Mucosa of descending colon (tissue), 3 donors: ENCODE measurements at places on chromosomes 7 and 10. TPM values are rescaled to one million over a fixed set of nuclear protein-coding genes. Genes with fewer than 3 reads are reported as not detected.
A peak's percentile ranks its signal among the peaks of the same experiment; 100 is the strongest.

AOAH gene
- 15.7 TPM for total RNA-seq

ATRNL1 gene
- 61.7 TPM for total RNA-seq

ADIRF gene
- total RNA-seq: 90.6 TPM

FFAR4 gene
- total RNA-seq: 36.3 TPM

CLCN1 gene
- not detected for total RNA-seq

ZPBP gene
- total RNA-seq: not detected

PGAM1 gene
- total RNA-seq: 244 TPM

TMEM248 gene
- 130 TPM for total RNA-seq

NPY gene
- total RNA-seq: 0.55 TPM

CAMK1D gene
- total RNA-seq: 48.5 TPM

EPHB6 gene
- total RNA-seq: 1.2 TPM

ADCYAP1R1 gene
- total RNA-seq: 0.26 TPM

ATP6V0A4 gene
- not detected for total RNA-seq

TET1 gene
- total RNA-seq: 1.1 TPM

CYP2E1 gene
- total RNA-seq: 0.90 TPM

OR2A42 gene
- total RNA-seq: 0.32 TPM

PLXNA4 gene
- total RNA-seq: 0.78 TPM

IDI2 gene
- not detected for total RNA-seq

STOX1 gene
- 2.9 TPM for total RNA-seq

- DNase-seq: no peak
These were observed 671.0 kb upstream of the FZD8 start for GRCh38 chr10:36313142-36313541.

GRCh38 chr10:113661332-113661731, 2.5 kb downstream of the NRAP start:
- no peak for DNase-seq

GRCh38 chr10:78924319-78925003, 144.3 kb upstream of the ZMIZ1 start:
- DNase-seq: no peak

DNA sequence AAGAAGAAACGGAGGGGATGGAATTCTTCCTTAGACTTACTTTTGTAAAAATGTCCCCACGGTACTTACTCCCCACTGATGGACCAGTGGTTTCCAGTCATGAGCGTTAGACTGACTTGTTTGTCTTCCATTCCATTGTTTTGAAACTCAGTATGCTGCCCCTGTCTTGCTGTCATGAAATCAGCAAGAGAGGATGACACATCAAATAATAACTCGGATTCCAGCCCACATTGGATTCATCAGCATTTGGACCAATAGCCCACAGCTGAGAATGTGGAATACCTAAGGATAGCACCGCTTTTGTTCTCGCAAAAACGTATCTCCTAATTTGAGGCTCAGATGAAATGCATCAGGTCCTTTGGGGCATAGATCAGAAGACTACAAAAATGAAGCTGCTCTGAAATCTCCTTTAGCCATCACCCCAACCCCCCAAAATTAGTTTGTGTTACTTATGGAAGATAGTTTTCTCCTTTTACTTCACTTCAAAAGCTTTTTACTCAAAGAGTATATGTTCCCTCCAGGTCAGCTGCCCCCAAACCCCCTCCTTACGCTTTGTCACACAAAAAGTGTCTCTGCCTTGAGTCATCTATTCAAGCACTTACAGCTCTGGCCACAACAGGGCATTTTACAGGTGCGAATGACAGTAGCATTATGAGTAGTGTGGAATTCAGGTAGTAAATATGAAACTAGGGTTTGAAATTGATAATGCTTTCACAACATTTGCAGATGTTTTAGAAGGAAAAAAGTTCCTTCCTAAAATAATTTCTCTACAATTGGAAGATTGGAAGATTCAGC, 158.7 kb upstream of the LANCL2 start:
- DNase-seq: no peak

GRCh38 chr7:103919272-103919868, 70.1 kb downstream of the RELN start:
- DNase-seq: no peak

GRCh38 chr10:23408330-23408976, 30.4 kb upstream of the OTUD1 start:
- DNase-seq: no peak

GRCh38 chr7:149689291-149689721, 84.1 kb downstream of the ZNF467 start:
- no peak for DNase-seq

GRCh38 chr7:148662646-148663045, 36.1 kb upstream of the CUL1 start:
- no peak for DNase-seq

DNA sequence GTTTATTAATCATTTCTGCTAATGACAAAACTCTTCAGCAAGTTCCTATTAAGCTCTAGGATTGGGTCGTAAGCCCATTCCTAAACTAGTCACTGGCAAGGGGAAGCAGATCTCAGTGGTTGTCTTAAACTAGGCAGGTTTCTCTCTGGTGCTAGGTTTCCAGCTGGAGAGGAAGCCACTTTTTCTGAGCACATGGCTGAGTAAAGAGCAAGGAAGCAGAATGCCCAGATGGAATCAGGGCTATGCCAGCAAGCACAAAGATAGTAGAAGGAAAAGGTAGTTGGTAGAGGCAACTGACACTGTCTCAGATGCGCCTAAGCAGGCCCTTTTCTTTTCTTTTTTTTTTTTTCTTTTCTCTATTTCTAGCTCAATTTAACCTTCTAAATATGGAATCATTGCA, 224.9 kb downstream of the EXOC4 start:
- no peak for DNase-seq

DNA sequence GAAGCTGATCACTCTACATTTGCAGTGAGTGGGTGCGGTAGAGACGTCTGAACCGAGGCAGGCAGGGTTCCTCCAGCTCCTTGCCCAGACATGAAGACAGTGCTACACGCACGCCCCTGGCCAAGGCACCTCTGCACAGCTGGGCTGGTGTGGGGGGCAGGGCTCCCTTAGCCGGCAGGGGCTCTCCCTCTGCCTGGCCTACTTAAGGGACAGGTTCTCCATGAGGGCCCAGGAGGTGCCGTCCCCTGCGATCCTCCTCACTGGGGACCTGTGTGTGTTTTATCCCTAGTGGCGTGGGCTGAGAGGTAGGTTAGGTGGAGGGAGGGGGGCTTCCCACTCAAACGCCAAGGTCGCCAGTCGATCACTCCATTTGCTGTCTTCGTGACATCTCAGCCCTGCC, 35.3 kb downstream of the IL15RA start:
- DNase-seq: no peak

DNA sequence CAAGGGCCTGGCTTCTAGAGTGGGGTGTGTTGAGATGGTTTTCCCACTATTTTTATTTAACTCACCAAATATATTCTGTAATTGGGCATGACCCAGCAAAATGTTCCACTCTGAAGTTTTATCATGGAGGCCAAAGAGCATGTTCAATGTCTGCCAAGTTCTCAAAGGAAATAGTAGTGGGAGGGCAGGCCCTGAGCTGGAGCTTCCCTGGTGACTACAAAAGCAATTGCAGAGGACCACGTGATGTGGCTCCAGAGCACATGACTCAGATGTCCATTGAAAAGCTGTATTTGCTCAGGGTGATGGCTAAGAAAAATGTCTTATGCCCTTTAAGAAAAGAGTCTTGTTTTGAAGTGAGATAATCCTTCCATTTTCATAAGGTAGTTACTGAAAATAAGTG, 1024.8 kb downstream of the LRMDA start:
- no peak for DNase-seq

- no peak for DNase-seq
These were observed 84.5 kb downstream of the RTKN2 start for GRCh38 chr10:62183857-62184795.

GRCh38 chr7:118140468-118140867, 43.5 kb upstream of the LSM8 start:
- no peak for DNase-seq

DNA sequence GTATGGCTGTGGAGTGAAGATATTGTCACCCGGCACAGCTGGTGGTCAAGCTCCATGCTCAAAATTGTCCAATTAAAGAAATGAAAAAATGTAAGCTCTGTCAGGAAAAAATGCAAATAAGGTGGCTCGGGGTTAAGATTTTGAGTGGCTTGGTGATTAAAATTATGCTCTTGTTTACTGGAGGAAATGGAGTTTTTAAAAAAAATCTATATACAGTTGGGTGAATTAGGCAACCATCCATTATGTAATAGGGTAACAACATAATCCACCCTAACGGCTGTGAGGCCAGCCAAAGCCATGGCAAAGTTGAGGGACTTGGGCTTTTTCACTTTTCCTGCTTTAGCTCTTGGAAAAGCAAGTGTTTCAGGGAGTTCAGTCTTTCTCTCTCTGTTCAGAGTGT, 260.8 kb upstream of the HABP2 start:
- no peak for DNase-seq

GRCh38 chr7:39187130-39187529, 209.4 kb downstream of the POU6F2 start:
- no peak for DNase-seq

GRCh38 chr7:48168159-48168558, 3.1 kb upstream of the ABCA13 start:
- DNase-seq: no peak

DNA sequence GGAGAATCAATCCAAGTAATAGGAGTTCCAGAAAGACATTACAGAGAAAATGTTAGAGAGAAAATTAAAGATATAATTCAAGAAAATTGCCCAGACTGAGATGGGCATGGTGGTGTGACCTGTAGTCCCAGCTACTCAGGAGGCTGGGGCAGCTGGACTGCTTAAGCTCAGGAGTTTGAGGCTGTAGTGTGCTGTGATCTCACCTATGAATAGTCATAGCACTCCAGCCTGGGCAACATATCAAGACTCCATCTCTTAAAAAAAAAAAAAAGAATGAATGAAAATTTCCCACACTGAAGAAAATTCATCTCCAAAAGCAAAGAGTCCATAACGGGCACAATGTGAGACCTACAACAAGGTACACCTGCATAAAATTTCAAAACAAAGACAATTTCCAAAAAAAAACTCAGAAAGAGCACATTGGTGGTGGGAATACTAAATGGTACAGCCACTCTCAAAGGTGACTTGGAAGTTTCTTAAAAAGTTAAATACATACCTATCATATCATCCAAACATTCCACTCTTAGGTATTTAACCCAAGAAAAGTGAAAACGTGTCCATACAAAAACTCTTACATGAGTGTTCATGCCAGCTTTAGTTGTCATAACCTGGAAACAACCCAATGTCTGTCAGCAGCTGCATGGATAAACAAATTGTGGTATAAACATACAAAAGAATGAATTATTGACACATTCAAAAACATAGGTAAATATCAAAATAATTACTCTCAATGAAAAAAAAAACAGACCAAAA, 6.9 kb upstream of the RGS10 start:
- DNase-seq: no peak

GRCh38 chr7:27096768-27097514, 1.1 kb upstream of the HOXA1 start:
- peak; percentile 69 for DNase-seq

DNA sequence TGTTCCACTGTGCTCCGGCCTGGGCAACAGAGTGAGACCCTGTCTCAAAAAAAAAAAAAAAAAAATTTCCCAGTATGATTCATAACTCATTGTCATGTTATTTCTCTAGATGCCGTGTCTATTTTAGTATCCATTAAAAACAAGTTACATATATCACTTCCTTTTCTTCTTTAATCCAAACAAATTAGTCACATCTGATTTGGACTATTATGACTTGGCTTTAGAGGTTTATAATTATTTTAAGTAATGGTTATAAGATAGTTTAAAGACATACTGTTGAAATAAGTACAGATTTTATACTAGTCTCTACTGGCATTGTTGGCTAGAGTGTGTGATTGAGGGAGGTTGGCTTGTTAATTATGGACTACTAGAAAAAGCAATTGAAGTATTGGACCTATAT, 53.3 kb downstream of the ZMYND11 start:
- no peak for DNase-seq

GRCh38 chr10:73503037-73503436, 7.2 kb upstream of the PPP3CB start:
- no peak for DNase-seq

DNA sequence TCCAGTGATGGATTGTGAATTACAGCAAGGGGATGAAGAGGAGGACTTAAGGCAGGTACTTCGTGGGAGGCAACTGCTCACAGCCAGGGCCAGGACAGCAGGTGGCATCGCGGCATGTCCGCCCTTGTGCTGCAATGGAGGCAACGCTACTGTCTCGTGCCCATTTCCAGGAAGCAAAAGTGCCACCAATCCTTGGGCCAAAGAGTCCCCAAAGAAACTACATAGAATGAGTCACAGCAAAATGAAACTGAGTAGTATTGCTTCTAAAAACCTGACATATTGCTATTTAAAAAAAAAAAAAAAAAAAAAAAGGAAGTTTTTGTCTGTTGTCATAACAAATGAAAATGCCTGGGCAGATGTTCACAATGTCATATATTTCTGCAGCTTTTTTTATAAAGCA, 46.6 kb downstream of the RSU1 start:
- DNase-seq: no peak

DNA sequence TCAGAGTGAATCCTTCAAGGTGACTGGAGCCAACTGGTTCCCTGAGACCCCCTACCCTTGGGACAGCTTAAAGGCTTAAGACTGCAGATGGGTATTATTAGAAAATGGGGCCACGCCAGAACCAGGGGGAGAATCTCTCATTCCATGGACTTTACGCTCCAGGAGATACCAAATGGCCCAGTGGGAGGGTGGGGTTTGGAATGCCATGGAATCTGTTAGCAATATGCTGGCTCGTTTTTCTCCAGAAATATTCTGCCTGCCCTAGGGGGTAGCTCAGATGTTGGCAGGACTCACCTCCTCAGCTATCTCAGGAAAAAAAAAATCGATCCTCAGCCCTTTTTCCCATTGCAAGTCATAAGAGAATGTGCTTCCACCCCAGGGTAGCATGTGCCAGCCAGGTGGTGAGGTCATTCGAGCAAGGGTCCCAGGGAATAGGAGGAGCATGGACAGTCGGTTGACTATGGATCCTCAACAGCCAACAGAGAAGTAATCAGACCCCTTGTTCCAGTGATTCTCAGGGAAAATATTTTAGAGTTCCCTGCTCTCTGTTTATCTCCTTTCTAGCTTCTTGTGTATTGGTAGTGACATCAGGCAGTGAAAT, 22.9 kb downstream of the SVIL start:
- DNase-seq: no peak

- DNase-seq: no peak
These were observed 36.4 kb downstream of the ZNF438 start for GRCh38 chr10:30995081-30995770.

GRCh38 chr7:102009628-102010027, 192.2 kb downstream of the CUX1 start:
- no peak for DNase-seq

DNA sequence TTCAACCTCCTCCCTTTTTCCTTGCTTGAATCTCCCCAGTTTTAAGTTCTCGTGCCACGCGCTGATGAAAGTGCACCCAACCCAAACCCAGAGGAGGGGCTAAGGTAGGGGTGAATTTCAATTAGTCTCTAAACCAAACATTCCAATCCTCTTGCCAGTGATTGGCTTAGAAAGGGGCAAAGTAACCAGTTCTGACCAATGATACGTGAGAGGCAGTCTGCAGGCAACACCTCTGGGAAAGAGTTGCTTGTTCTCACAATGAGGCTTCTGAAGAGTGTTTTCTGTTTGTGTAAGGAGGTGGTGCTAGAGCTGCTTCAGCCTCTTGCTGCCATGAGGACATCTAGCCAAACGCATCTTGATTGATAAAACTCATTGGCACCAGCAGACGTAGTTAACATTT, 21.8 kb downstream of the SLC35G1 start:
- no peak for DNase-seq

- peak; percentile 48 for DNase-seq
These were observed 241.5 kb upstream of the SP8 start for GRCh38 chr7:21028186-21028585.
